ENCODE measurements at places on chromosomes 7 and 10.
A peak's percentile ranks its signal among the peaks of the same experiment; 100 is the strongest.

- no peaks in the 10 kb centered on the region for H3K27me3 ChIP-seq
- no peak overlapping the region for H3K27ac ChIP-seq
- H3K4me3 ChIP-seq: no peak overlapping the region
- no peaks in the 10 kb centered on the region for H3K36me3 ChIP-seq
These were observed 884.2 kb upstream of the ZNF722 start for GRCh38 chr7:63114371-63114985.

DNA sequence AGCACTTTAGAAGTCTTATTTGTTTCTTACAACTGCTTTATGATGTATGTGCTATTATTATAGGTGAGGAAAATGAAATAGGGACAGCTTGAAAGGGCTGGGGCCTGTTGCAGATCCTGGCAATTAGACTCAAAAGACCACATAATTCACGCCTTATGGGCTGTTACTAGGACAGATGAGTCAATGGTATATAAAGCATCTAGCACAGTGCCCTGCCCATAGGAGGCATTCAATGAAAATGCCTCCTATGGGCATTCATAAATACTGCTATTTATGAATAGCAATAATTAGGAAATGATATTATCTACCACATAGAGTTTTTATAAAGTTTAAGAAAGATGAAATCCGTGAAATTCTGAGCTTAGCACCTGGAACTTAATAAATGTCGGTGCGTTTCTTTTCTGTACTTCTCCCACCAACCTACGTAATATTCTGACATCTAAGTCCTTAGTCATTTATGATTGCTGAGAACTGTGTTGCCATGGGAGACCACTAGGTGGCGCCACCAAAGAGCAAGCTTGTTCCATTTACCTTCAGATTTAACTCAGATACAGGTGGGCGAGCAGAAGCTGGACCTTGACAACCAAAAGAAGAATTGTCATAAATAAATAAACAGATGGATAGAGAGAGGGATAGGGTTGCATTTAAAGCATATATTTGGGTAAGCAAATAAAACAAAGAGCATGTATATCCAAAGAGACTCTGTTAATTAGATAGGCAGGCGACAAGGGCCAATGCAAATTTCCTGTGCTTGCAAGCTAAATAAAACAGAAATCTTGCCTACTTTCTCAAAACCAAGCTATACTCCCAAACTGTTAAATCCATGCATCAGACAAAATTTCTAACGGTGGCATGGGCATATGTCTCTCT lies 699.9 kb downstream of the INHBA start:
- H3K27ac ChIP-seq: no peak overlapping the region
- no peaks in the 10 kb centered on the region for H3K36me3 ChIP-seq
- peaks cover 2% of the 10 kb centered on the region for H3K4me1 ChIP-seq
- no peak for DNase-seq
- no peaks in the 10 kb centered on the region for H3K27me3 ChIP-seq

GRCh38 chr10:65123120-65123519 lies 1601.9 kb downstream of the REEP3 start:
- H3K27me3 ChIP-seq: no peaks in the 10 kb centered on the region
- no peak overlapping the region for H3K4me3 ChIP-seq
- no peak overlapping the region for H3K27ac ChIP-seq
- no peak for DNase-seq

DNA sequence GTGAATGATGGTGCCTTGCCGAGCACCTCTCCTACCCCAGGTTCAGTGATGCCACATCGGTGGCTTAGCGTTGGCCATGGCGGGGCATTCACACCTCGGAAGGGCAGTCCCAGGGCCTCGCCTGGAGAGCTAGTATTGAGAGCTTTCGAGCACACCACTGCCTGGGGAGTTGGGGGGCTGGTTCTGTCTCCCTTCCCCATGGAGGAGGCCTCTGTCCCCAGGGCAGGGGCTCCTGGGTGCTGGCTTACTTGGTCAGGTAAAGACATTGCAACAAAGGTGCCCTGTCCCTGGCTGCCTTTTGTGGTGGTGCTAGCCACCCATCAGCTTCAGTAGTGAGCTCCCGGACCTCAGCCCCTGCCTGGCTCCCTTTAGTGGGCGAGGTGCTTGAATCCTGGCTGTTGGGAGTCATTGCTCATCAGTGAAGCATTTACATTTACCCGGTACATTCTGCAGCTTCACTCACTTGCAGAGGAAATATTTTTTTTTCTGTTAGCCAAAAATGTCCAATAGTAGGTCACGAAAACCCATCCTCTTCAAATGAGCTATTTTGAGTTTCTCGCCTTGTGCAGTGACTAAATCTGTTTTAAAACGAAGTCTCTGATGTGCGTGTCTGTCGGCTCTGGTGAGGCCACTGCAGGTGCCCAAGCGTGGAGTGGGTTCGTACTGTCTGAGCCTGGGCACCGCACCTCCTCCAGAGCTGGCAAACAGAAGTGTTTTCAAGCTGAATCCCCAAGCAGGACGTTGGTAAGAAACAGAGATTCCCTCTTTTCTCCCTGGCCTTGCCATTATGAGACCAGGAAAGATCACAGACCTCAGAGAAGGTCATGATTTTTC lies 95.5 kb downstream of the INPP5A start:
- H3K4me1 ChIP-seq: peaks cover 13% of the 10 kb centered on the region
- no peaks in the 10 kb centered on the region for H3K27me3 ChIP-seq
- H3K27ac ChIP-seq: no peak overlapping the region
- H3K36me3 ChIP-seq: peaks cover 4% of the 10 kb centered on the region
- peak; percentile 34 for DNase-seq

- H3K4me1 ChIP-seq: peaks cover 2% of the 10 kb centered on the region
- no peaks in the 10 kb centered on the region for H3K27me3 ChIP-seq
- no peak for DNase-seq
- H3K27ac ChIP-seq: no peak overlapping the region
- H3K36me3 ChIP-seq: no peaks in the 10 kb centered on the region
These were observed 44.2 kb upstream of the TES start for GRCh38 chr7:116166156-116166555.

- no peak overlapping the region for H3K4me3 ChIP-seq
- H3K27me3 ChIP-seq: no peaks in the 10 kb centered on the region
- no peaks in the 10 kb centered on the region for H3K36me3 ChIP-seq
- no peaks in the 10 kb centered on the region for H3K4me1 ChIP-seq
- no peak overlapping the region for H3K27ac ChIP-seq
These were observed 108.8 kb downstream of the SGMS1 start for GRCh38 chr10:50514995-50515394.

GRCh38 chr7:52410032-52410431 lies 625.4 kb upstream of the POM121L12 start:
- H3K4me3 ChIP-seq: no peak overlapping the region
- no peaks in the 10 kb centered on the region for H3K36me3 ChIP-seq
- no peaks in the 10 kb centered on the region for H3K4me1 ChIP-seq

DNA sequence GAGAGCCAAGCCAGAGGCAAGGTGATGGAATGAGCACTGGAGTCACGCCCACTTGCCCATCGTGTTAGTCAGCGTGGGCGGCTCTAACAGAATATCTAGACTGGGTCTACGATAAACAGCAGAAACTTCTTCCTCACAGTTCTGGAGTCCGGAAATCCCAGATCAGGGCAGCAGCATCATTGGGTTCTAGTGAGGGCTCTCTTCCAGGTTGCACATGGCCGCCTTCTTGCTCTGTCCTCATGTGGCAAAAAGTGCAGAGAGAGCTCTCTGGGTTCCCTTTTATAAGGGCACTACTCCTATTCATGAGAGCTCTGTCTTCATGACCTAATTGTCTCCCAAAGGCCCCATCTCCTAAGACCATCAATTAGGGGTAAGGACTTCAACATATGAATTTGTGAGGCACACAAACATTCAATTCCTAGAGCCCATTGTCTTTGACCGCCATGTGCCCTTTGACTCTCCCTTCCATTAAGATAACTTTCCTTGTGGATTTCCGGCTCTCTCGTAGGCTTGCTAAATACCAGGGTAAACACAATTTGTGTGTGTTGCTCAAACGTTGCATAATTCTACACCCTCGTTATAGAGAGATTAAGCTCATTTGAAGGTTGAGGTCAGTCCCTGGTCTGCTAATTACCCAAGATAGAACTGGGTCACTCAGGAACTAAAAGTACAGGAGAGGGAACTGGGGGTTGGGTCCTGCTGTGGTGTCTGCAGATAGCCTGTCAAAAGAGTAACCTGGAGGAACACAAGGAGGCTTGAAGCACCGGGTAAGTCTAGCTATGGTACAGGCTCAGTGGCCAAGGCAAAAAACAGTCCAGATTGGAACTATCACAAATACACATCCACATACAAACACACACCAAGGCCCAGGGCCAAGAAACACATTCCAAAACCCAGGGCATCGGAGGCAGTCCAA lies 28.7 kb upstream of the USP6NL start:
- H3K27ac ChIP-seq: no peak overlapping the region
- no peaks in the 10 kb centered on the region for H3K36me3 ChIP-seq
- H3K27me3 ChIP-seq: peaks cover 15% of the 10 kb centered on the region
- DNase-seq: no peak

DNA sequence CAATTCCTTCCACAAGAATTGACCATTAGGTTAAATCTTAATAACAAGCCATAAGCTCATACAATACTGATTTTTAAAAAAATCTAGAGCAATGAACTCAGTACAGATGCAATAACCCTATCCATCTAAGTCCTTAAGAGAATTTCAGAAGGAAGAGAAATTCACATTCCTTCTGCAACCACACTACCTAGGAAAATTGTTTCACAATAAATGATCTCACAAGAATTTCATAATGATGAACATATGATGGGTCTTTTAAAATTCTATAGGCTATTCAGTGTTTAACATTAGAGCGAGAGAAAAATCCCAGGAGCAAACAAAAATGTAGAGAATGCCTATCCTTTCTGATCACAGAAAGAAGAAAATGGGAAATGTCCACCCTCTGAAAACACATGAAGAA lies 70.0 kb upstream of the MAGI2 start:
- no peaks in the 10 kb centered on the region for H3K4me1 ChIP-seq
- no peaks in the 10 kb centered on the region for H3K27me3 ChIP-seq
- H3K27ac ChIP-seq: no peak overlapping the region

GRCh38 chr7:7673240-7673550 lies 32.6 kb downstream of the UMAD1 start:
- peaks cover 10% of the 10 kb centered on the region for H3K36me3 ChIP-seq
- H3K4me3 ChIP-seq: no peak overlapping the region
- H3K27me3 ChIP-seq: no peaks in the 10 kb centered on the region
- no peaks in the 10 kb centered on the region for H3K4me1 ChIP-seq
- no peak overlapping the region for H3K27ac ChIP-seq
- DNase-seq: no peak

DNA sequence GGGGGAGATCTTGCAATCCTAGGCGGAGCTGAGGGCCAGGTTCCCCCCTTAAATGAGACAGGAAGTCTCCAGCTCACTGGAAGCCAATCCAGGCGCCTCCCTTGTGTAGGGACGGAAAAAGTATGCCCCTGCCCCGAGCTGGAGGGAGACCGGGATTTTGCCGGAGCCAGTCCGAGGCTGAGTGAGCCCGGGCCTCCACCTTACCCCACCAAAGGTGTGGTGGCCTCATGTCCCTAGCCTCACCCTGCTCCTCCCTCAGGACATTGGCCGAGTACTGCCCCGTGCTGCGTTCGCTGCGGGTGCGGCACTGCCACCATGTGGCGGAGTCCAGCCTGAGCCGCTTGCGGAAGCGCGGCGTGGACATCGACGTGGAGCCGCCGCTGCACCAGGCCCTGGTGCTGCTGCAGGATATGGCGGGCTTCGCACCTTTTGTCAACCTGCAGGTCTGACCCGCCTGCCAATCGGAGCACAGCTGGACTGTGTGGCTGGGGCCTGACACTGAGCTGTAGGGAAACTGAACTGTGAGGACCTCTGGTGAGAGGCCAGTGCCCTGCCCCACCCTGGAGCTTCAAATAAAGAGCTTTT lies 2.0 kb downstream of the FBXL15 start:
- H3K27ac ChIP-seq: no peak overlapping the region
- peaks cover 17% of the 10 kb centered on the region for H3K27me3 ChIP-seq
- peaks cover 30% of the 10 kb centered on the region for H3K36me3 ChIP-seq
- H3K4me3 ChIP-seq: peak overlapping the region; percentile 94

- no peak for DNase-seq
- H3K27ac ChIP-seq: no peak overlapping the region
- H3K36me3 ChIP-seq: no peaks in the 10 kb centered on the region
- H3K4me3 ChIP-seq: no peak overlapping the region
- no peaks in the 10 kb centered on the region for H3K4me1 ChIP-seq
These were observed 65.3 kb upstream of the ZNF804B start for GRCh38 chr7:88694207-88694606.

All from mesenchymal stem cell (in vitro differentiated cells and primary cell).